Activated CD4-positive, alpha-beta T cell treated with anti-CD3 and anti-CD28 coated beads, Interleukin-2, amount 50 U/mL, for 48 hours (primary cell): ENCODE measurements at places on chromosomes 5 and 9.

GRCh38 chr5:181028032-181028819 is 11.8 kb upstream of the BTNL9 start:
- DNase-seq = no peak

GRCh38 chr5:153081385-153081784 is 409.1 kb upstream of the GRIA1 start:
- no peak for DNase-seq

DNA sequence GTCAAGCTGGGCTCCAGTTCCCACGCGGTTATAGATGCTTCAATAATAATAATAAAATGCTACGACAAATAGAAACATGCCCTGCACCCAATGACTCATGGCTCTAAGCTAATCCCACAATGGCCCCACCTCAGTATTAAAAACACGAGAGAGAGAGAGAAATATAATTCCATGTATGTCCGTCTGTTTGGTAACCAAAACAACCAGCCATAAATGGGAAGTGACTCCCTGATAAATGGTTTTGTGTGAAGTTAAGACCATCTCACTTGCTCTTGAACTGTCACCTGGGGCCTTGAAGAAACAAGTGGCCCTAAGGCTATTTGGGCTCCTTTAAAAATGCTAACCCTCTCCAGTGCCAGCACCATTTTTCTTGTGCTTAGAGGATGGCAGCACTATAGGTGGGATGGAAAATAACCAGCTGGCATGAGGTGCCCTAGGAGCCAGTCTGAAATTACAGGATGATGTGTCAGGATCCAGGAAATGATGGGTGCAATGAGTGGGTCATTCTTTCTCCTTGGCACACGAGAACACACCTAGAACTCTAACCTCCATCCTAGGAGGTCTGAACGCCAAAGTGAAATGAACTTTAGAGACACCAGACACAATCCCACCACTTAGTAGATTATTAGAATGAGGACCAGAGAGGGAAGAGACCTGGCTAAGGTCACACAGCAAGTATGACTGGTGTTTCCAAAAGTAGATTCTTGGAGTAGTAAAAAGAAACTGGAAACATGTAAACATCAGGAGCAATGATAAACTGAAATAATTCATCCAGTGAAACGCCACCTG is 35.7 kb upstream of the ADRB2 start:
- DNase-seq = no peak

GRCh38 chr5:180640861-180641565 is 8.4 kb downstream of the FLT4 start:
- no peak for DNase-seq

- DNase-seq = peak; percentile 91
Observed at GRCh38 chr5:175517824-175518450, 39.6 kb downstream of the SFXN1 start.

DNA sequence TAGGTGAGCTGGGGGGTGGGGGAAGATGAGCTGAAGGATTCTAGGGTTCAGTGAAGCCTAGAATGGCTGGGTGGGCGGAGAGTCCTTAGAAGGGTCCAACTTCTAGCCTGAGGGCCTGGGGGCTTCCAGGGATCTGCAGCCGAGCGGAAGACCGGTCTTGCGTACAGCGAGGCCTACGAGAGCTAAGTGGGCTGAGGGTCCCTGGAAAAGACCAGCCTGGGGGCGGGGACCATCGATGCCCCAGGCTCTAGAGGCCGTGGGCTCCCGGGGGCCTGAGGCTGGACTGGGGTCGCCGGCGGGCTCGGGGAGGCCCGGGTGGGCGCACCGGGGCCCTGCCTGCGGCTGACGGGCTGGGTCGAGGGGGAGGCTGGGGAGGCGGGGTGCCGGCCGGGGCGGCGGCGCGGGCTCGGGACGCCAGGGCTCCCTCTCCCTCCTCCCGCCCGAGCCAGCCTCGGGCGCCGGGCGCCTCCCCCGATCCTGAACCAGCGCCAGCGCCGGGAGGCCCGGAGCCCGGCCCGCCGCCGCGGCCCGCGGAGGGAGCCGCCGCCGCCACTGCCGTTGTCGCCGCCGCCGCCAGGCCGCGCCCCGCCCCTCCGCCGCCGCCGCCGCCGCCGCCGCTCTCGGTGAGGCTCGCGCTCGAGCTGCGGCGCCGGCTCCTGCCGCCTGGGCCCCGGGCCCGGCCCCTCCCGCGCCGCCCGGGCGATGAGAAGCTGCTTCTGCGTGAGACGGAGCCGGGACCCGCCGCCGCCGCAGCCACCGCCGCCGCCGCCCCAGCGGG is at the start of gene MVB12B:
MVB12B (plus strand) TSS at position 602 of the 778 bp plus-strand sequence; CDS start at position 703, 101 bp downstream.
- DNase-seq = peak; percentile 34

DNA sequence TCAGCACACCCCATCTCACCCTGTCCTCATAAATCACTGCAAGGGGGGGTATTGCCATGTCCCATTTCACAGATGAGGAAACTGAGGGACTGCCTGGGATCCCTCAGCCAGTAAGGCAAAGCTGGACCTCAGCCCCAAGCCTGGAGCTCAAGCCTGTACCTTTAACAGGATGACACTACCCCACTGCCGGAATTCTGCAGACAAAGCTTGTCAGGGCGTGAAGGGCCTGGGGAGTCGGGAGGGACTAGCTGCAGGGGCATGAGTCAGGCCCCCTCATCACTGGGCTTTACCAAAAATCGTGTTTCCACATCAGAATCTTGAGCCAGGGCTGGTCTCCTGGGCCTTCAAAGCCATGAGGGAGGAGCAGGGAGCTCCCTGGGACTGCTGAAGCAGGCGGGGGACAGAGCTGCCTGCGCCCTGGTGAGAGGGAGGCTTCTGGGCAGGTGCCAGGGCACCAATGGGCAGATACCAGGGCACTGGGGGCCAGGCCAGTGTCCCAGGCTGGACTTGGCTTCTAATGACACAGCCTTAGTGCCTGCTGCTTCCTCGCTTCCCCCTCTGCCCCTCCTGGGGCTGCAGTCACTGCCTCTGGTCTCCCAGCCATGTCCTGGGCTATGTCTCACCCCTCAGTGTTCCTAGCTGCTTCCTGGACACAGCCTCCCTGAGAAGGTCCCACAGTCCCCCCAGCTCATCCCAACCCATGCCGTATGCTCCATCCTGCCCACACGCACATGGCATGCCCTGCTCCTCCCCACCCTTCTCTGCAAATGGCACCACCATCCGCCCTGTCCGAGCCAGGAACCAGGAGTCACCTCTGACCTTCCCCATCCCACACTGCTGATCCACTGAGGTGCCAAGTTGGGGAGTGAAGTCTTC is 80.7 kb downstream of the LMX1B start:
- no peak for DNase-seq

- no peak for DNase-seq
Observed at GRCh38 chr5:102581011-102581410, 82.2 kb upstream of the SLCO6A1 start.

GRCh38 chr5:139592289-139592688 is 31.1 kb downstream of the UBE2D2 start:
- DNase-seq = no peak

GRCh38 chr9:134366223-134367031 is 40.2 kb downstream of the RXRA start:
- no peak for DNase-seq

DNA sequence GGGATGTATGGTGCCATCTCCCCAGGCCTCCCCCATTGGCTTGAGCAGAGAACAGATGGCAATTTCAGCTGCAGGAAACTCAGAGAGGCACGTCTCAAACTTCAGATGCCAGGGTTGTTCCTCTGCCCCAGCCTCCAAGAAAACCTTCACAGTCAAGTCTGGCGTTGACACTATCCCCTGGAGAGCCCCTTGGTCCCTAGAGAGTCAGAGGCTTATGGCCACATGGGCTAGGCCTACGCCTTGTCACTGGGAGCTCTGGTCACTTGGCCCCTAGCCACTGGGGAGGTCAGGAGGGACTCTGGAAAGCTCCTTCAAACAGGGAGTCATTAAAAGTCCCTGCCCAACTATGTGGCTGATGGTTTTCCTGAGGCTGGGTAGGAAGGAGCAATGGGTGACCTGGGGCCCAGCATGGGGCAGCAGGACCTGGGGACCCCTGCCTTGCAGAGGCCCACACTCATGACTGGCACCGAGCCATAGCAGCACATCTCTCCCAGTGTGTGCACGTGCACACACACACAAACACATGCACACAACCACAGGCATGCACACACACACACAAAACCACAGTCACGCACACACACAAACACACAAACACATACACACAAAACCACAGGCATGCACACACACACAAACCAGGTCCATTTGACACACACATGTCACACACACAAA is 144.2 kb downstream of the GADD45G start:
- DNase-seq = no peak

DNA sequence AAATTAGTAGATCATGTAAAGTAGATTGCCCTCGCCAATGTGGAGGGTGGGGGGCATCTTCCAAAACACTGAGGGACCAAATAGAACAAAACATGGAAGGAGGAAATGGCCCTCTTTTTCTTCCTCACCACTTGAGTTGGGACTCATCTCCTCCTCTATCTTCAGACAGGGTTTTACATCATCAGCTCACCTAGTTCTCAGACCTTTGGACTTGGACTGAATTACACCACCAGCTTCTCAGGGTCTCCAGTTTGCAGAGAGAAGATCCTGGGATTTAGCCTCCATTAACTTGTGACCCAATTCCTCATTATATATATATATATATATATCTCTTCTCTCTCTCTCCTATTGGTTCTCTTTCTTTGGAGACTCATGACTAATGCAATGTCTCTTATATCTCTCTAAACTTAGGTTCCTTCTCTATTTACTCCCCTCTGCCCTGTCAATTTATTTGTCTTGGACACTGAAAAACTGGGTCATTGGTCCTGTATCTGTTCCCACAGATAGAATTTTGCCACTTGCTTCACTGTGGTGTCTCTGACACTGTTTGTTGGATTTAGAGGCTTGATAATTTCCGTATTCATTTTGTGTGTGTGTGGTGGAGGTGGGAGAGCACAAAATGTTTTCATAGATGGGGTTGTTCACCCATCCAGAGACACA is 54.3 kb upstream of the TXNDC8 start:
- no peak for DNase-seq

DNA sequence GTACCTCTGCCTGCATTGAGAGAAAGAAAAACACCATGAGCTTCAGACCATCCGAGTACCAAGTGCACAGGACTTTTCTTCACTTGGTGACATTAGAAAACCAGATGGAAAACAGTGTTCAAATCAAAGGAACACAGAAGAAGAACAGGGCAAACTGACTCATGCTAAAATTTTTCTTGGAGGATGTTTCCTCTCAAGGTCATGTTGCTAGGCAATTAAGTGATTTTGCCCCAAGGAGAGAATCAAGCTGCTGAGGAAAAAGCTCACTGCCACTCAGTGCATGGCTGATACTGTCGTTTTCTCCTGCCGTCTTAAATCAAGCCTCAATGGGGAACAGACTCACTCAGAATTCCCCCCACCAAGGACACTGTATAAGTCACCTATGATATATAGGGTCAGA is 57.9 kb upstream of the SIMC1 start:
- no peak for DNase-seq

DNA sequence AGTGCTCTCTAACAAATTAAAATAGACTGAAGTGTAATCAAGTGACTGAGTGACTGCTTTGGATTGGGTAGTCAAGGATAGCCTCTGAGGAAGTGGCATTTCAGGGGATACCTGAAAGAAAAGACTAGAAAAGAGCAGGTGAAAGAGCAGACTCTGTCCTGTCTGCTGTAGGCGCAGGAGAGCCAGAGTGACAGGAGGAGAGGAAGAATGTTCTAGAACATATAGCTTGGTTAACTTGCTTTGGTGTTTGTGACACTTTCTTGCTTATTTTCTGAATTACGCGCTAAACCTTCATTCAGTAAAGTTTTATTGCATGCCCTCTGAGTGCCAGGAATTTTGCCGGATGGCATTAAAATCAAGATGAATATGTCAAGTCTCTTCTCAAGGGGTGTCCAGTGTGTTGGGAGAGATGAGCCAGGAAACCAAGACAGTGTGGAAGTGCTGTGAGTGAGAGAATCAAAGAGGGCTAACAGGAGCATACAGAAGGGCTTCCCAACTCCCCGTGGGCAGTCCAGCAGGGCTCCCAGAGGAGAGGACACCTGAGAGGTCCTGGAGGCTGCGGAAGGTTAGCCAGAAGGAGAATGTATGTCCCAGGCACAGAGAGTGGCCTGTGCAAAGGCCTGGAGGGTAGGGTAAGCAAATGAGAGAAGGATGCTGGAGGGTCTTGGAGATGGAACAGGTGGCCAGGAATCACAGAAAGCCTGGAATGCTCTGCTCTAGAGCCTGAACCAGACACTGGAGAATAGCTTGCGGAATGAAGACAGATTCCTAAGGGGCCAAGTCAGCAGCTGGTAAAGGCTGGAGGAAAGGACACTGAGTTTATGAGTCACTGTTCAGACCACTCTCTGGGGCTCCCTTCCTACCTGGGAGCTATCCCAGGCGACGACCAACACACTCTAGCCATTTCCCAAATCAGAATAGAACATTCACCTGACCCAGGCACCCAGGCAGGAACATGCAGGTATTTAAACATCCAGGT is 59.3 kb downstream of the SLC22A5 start:
- peak; percentile 2 for DNase-seq

GRCh38 chr5:122078116-122079110 is at the start of gene LOX:
TSS of gene LOX (minus strand) at chr5:122078259. CDS start at chr5:122077985, 274 bp downstream.
- peak; percentile 6 for DNase-seq

- DNase-seq = no peak
Observed at GRCh38 chr9:133788819-133789717, 50.9 kb upstream of the SARDH start.

DNA sequence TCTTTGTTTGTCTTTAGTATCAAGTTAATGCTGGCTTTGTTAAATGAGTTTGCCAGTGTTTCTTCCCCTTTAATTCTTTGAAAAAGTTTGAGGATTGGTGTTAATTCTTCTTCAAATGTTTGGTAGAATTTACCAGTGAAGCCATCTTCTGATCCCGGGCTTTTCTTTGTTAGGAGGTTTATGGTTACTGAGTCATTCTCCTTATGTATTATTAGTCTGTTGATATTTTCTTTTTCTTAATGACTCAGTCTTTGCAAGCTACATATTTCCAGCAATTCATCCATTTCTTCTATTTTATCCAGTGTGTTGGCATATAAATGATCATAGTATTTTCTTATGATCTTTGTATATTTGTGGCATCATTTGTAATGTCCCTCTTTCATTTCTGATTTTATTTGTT is 74.5 kb upstream of the SPINK5 start:
- DNase-seq = no peak

- DNase-seq = no peak
Observed at GRCh38 chr9:91896513-91897121, 53.4 kb downstream of the ROR2 start.

- DNase-seq = peak; percentile 30
Observed at GRCh38 chr9:134059661-134060395, 8.0 kb downstream of the BRD3 start.

GRCh38 chr9:106956971-106957370 is 94.0 kb downstream of the ZNF462 start:
- no peak for DNase-seq

DNA sequence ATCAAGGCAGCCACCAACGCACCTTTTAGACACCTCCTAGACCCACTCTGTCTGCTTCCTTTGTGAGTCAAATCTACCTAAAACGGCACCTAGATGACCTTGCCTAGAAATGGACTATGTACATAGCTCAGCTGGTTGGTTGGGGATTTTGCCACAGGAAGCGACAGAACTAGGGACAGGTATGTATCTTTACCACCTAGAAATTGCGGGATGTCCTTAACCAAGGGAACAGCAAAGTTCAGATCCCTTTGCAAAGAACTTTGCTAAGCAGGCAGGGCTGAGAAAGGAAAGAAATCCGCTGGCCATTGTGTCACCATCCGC is 2.0 kb upstream of the ENC1 start:
- DNase-seq = no peak
